ENCODE measurements at places on chromosomes 7 and 10.
A peak's percentile ranks its signal among the peaks of the same experiment; 100 is the strongest.

- no peak for DNase-seq
Observed at GRCh38 chr7:135359615-135360014, 126.0 kb downstream of the STRA8 start.

GRCh38 chr7:149773446-149774236, at the start of gene ZNF467:
TSS of gene ZNF467 (minus strand) at chr7:149773588. CDS start at chr7:149771032, 2,556 bp downstream.
- DNase-seq = no peak

DNA sequence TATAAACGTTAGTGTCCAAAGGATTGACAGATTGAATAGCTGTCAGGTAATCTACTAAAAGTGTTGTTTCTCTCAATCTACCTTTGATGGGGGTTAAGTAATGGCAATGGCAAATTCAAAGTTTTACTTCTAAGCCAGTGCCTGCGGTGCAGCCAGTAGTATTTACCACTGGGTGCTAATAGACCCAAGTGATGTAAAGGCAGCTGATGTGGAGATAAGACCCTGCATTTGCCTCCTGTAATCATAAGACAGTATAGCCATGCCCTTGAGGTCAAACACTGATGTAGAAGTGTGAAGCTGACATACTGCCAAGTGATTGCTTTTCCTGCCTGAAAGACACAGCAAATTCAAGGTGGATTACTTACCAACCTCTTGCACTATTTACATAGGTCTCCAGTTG, 572.0 kb downstream of the GRID1 start:
- no peak for DNase-seq

- DNase-seq = no peak
Observed at GRCh38 chr7:138618933-138619332, 82.2 kb downstream of the SVOPL start.

- no peak for DNase-seq
Observed at GRCh38 chr10:132129431-132129830, 57.3 kb upstream of the DPYSL4 start.

- DNase-seq = no peak
Observed at GRCh38 chr7:64599359-64599758, 36.5 kb upstream of the ZNF680 start.

DNA sequence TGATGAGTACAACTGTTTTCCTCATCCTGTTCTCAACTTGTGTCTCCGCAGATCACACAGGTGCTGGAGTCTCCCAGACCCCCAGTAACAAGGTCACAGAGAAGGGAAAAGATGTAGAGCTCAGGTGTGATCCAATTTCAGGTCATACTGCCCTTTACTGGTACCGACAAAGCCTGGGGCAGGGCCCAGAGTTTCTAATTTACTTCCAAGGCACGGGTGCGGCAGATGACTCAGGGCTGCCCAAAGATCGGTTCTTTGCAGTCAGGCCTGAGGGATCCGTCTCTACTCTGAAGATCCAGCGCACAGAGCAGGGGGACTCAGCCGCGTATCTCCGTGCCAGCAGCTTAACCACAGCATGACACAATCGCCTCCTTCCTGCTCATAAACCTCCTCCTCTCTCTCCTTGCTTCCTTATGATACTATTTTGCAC, 126.7 kb upstream of the PRSS58 start:
- DNase-seq = peak; percentile 67

DNA sequence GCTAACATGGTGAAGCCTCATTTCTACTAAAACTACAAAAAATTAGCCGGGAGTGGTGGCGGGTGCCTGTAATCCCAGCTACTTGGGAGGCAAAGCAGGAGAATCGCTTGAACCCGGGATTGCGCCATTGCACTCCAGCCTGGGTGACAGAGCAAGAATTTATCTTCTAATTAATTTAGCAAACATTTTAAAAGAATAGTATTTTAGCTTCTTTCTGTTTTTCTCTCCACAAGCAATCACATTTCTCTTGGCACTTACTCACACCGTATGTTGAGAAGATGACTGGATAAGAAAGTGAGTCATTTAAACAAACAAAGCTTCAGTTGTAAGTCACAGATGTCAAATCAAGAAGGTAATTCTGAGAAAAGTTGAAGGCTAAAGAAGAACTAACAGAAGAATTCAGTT, 264.0 kb downstream of the ARL4A start:
- DNase-seq = no peak

All from AG09309 (cell line).